ENCODE measurements at places on chromosomes 2 and 18.

GRCh38 chr2:170101789-170102188, 76.2 kb upstream of the MYO3B start:
- DNase-seq: no peak

DNA sequence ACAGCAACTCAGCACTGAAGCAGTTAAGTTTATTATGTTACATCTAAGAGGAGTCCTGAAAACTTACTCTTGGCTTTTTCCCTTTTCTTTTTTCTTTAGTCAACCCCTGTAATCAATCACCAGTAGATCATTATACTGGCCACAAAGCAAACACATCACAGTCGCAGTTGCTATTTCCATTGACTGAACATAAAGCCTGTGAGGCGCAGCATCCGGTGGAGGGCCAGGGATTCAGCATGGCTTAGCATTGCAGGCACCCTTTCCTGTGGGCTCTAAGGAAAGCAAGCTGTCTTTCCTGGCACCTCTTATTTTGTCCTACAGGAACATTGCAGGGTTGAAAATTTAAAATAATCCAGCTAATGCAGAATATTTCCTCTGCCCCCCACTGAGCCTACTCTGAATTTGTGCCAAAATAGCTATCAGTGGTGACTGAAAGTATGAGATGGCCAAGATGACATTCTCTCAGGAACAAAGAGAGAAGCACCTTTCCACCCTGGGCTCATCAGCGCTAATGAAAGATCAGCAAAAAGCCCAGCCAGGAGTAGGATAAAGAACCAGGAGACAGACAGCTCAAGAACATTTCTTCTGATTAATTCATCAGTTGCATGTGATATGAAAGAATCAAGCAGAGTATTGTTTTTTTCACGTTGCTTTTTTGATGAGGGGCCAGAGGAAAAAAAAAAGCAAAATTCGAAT, 85.3 kb upstream of the SULT1C3 start:
- no peak for DNase-seq

DNA sequence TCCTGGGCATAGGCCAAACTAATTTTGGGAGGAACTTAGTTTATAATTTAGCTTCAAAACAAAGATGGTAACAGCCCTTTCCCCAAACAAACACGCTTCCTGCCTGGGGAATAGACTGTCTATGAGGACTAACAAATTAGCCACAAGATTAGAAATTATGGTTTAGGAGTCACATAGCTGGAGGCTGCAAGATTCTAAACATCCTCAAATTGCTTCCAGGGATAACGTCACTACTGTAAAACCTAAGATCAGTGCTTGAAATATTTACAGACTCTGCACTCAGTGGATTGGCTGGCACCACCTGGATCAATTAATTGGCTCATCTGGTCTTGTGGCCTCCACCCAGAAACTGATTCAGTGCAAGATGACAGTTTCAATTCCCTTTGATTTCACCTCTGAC, 118.0 kb upstream of the TACR1 start:
- no peak for DNase-seq

DNA sequence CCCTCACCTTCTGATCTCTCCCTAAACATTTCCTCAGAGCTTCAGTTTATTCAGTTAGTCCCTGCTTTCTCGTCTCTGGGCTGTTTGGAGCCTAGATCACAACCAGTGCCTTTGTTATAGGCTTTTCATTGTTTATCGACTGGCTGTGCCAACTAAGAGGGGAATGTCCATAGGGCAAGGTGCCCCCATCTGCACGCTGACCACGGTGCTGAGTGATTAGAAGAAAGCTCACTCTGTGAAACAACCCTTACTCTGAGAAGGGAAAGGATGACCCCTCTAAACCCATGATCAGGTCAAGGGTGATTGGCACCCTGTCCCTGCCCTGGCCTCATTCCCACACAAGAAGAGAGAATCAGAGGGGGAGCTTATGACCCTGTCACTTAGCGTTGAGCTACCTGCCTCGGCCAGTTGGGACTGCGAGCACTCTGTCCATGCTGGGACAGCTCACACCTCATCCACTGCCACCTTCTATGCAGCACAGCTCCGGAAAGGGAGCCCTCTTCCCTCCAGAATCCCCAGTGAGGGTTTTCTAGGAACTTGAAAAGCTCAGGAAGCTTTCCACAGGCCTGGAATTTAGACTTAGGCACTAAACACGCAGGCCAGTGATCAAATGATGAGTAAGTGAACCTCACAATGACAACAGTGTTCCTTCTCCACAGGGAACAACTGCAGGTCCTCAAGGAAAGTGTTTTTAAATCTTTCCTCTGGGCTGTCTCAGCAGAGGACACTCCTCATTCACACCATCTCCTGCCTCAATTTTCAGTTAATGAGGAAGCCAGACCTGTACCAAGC, 2.3 kb upstream of the ACTG2 start:
- peak; percentile 8 for DNase-seq

GRCh38 chr2:159106109-159106508, 137.7 kb downstream of the TANC1 start:
- no peak for DNase-seq

Data from fibroblast of mammary gland (primary cell).